ENCODE measurements at places on chromosomes 1 and 21. TPM values are rescaled to one million over a fixed set of nuclear protein-coding genes. Genes with fewer than 3 reads are reported as not detected.

Gene GPR3
- polyA plus RNA-seq: 0.64 TPM

Gene SERTAD4
- polyA plus RNA-seq: 1.3 TPM

Gene FMO2
- not detected for polyA plus RNA-seq

GRCh38 chr1:87464022-87464490, 135.4 kb downstream of the LMO4 start:
- no peak for DNase-seq

- DNase-seq: no peak
Measured at GRCh38 chr1:112605633-112606327, 13.2 kb downstream of the ST7L start.

Measured in A549 (cell line).